ENCODE measurements at places on chromosomes 3 and 15. TPM values are rescaled to one million over a fixed set of nuclear protein-coding genes. Genes with fewer than 3 reads are reported as not detected.

- DNase-seq = no peak
These were observed 123.3 kb downstream of the GABRG3 start for GRCh38 chr15:27094235-27094634.

GRCh38 chr3:136385457-136385856, 135.3 kb downstream of the PCCB start:
- no peak for DNase-seq

Gene GABRA5
- not detected for total RNA-seq

DNA sequence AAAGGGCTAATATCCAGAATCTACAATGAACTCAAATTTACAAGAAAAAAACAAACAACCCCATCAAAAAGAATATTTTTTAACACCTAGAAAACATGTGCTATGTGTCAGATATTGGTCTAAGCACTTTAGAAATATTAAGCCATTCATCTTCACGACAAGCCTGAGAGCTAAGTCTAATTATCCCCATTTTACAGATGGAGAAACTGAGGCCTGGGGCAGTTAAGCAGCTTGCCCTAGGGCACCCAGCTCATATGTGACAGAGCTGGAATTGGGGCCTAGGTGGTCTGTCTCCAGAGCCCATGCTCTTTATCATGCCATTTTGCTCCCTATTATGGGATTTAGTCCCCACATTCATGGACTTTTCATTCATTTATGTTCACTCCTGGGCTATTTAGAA, 92.8 kb downstream of the CYP19A1 start:
- no peak for DNase-seq

Gene RASL12
- total RNA-seq = 19.7 TPM

DNA sequence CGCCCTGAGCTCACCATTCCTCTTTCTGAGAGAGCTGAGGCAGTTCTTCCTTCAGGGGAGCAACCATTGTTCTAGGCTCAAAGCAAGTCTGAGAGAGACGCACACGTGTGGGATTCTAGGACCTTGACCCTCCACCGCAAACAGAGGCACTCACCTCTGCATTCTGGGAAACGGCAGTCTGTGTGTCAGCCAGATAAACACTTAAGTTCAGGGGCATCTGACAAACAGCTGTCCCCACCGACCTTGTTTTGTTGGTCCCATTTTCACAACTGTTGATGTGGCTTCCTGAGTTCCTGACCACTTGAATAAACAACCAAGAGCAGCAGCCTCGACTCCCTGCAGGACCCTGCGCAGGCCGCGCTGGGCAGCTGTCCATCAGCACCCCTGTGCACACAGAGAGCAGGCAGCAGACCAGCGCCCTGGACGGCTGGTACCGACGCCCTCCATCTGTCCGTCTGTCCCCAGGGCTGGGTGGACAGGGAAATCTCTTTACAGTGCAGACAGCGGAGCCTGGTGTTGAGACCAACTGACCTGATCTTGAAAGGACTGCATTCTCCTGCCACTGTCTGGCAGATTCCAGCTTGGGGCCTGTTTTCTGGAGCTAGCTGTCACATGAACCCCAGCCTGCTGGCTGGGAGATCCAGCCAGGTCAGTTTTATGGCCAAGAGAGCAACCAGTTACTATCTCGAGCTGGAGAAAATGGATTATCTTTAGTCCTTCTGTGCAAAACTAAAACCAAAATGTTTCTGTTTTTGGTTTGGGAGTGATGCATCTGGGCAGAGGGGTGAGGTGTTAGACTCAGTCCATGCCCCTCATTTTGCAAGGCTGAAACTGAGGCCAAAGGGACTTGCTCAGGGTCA, 64.2 kb downstream of the FAM43A start:
- DNase-seq = no peak

- DNase-seq = no peak
These were observed 9.4 kb upstream of the CSTA start for GRCh38 chr3:122315619-122316018.

DNA sequence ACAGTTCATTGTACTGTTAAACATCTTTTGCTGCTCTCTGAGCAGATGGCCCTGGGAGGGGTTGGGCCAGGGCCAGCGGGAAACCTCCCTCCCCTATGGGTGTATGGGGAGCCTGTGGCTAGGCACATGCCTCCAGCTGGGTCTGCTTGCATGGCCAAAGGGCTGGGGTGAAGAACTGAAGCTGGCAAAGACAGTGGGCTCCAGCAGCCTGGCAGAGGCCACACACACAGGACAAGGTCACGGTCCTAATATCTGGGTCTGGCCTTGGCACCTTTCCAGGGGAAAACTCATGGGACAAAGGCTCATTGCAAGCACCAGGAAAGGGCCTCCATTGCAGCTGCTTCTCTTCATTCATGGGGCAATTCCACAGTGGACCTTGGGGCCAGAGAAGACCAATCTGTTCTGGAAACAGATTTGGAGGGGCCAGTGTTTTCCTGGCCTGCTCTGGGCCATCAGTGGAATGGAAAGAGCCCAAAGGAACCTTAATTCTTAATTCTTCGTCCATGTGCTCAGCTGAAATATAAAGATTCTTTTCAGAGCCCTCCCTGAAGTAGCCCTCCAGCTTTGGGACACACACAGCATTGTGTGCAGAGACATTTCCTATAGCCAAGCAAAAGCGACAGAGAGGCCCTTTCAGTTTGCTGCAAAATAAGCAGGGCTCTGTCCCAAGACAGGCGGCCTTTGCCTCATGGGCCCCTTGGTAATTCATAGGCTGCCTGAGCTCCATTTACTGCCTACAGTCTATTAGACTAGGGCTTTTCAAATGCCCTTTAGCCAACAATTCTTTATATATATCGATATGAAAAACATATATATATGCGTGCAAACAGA, 11.3 kb upstream of the LIMD1 start:
- DNase-seq = peak; percentile 89

DNA sequence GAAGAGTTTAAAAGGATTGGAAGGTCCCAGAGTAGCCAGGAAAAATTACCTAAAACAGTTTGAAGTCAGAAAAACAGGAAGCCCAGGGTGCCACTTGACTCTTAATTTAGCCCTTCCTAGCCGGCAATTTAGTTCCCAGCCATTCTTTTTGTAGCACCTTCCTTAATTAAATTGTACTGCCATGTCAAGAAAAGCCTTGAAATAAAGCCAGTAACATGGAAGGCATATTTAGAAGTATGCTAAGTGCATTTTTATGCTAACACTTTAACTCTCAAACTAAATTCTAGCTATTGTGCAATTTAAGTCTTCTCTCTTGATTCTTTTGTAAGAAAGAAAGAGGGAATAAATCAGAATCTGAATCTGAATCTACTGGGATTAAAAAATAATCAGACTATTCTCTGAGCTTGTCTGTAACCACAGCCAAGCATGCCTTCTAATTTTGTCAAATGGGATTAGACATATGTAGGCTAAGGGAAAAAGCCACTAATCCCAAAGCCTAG, 43.2 kb downstream of the MAP3K13 start:
- DNase-seq = no peak

Gene CCRL2
- total RNA-seq = 1.1 TPM

Gene ADAMTS17
- 1.7 TPM for total RNA-seq

Gene CRELD1
- total RNA-seq = 63.9 TPM

- no peak for DNase-seq
These were observed 319 bp upstream of the TP63 start for GRCh38 chr3:189630767-189631372.

Gene CCR9
- not detected for total RNA-seq

Gene EPHA6
- 0.70 TPM for total RNA-seq

- DNase-seq = no peak
These were observed 1.3 kb upstream of the LYSMD4 start for GRCh38 chr15:99734575-99734974.

Gene GRAMD1C
- 1.1 TPM for total RNA-seq

DNA sequence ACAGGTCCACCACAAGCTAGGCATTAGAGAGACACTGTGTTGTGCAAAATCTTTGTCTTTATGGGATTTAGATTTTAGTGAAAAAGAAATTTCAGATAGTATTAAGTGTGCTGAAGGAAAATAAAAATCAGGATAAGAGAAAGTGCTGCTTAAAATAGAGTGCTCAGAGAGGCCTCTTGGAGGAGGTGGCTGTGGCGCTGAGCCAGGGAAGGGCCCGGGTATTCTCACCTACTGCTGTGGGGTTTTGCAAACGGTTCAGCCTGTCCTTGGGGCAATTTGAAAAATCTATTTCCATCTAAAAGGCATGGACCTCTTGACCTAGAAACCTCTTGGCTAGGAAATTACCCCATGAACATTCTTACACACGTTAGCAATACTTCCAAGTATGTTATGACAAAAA, 267.7 kb downstream of the TJP1 start:
- DNase-seq = no peak

DNA sequence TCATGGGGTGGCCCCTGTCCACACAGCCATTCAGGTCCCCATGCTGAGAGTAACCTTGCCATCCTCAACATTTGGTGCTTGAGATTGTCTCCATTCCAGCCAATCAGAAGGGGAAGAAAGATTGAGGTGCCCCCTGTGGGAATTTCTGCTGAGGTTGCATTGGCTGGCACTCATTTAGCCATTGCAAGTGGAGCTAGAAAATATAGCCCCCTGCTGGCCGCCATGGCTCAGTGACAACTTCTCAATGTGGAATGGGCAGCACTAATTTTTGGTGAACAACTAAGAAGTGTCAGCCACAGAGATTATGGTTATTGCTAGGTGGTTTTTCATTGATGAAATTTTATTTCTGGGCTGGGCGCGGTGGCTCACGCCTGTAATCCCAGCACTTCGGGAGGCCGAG, 22.0 kb downstream of the COL6A6 start:
- peak; percentile 42 for DNase-seq

- DNase-seq = no peak
These were observed 9.1 kb downstream of the ZDHHC3 start for GRCh38 chr3:44966795-44967278.

DNA sequence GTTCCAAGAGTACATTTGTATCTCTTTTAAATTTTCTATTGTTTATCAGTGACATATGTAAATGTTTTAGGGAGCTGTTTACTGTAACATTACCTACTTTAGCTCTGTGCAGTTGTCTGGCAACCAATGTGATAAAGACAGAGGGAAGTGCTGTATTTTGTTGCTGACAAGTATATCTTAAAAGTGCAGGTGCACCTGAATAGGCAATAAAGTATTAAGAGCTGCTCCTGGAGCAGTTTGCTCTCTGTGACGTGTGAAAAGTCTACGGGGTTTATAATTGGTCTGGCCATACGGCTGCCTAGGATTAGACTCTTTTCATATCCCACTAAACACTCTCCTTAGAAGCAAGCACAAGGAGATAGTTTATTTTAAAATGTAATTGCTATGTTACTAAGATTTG, 178.3 kb downstream of the IGF1R start:
- no peak for DNase-seq

- peak; percentile 56 for DNase-seq
These were observed 302.9 kb downstream of the TLE3 start for GRCh38 chr15:69794645-69795469.

Gene SKOR1
- 0.11 TPM for total RNA-seq

DNA sequence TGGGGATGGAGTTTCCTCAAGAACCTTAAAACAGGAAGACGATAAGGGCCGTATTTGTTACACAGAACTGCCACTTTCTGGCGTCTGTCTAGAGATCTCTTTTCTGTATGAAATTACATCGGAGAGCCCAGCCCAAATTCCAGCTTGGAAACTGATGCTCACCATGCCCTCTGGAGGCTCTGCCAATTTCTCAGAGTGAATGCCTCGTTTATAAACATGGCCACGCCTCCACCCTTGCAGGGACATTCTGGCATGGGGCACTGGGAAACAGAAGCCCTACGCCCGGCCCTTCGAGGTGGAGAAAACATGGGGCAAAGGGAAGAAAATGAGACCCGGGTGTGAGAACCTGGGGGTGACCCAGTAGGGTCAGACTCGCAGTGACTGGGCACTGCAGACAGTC, 53.4 kb upstream of the SEC13 start:
- DNase-seq = no peak

Gene ILDR1
- 0.38 TPM for total RNA-seq

Gene INKA1
- total RNA-seq = 2.9 TPM

GRCh38 chr3:112745567-112746248, 101.0 kb downstream of the CD200R1L start:
- no peak for DNase-seq

GRCh38 chr3:122025296-122025695, 3.2 kb upstream of the ILDR1 start:
- DNase-seq = no peak

Gene SI
- not detected for total RNA-seq

- DNase-seq = no peak
These were observed 712 bp downstream of the RTF1 start for GRCh38 chr15:41417418-41418195.

Gene SPINT1
- total RNA-seq = 0.59 TPM

DNA sequence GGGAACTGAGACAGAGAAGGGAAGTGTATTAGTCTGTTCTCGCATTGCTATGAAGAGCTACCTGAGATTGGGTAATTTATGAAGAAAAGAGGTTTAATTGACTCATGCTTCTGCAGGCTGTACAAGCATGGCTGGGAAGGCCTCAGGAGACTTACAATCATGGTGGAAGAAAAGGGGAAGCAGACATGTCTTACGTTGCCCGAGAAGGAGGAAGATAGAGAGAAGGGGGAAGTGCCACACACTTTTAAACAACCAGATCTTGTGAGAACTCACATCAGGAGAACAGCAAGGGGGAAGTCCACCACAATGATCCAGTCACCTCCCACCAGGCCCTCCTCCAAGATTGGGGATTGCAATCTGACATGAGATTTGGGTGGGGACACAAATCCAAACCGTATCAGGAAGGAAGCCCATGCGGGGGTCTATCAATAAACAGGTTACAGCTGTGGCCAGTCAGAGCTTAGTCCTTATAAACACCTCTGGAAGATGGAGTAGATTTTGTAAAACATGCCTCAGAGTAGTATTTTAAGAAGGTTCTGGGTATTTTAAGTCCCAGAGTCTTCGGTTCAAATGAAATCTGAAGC, 153.9 kb downstream of the GHSR start:
- DNase-seq = no peak

DNA sequence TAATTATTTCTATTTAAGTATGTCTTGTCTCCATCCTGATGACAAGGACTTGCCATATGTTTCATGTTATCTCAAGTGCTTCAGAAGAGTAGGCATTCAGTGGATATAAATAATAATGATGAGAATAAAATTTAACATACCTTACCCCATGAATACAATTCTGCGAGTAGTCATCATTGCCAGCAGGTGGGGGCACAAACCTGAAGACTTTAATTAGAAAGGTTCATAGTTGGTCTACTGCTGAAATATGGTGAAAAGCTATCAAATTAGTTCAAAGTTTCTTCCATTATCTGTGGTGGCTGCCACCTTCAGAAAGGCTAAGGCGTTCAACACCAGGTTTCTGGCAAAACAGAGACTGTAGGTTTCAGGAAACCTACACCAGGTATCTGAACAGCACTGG, 100.9 kb downstream of the P3H2 start:
- DNase-seq = no peak
